ENCODE measurements at places on chromosomes 5 and 9.

DNA sequence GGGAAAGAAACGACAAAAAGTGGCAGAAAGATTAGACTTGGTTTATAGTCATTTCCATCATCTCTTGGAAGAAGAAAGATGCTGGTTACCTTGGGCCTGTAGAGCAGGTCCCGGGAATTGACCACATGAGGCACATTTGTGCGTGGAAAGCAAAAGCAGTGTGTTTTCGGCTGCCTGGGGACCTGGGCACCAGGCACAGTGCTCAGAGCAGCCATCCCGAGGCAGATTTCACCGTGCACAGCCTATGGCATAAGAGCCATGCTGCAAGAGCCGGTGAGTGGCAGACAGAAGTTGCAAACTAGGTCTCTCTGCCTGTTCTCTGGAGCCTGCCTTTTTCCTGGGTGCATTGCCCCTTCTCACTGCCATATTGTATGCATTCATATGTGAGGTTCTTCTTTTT is 77.0 kb downstream of the ICE1 start:
- DNase-seq, result no peak

GRCh38 chr5:150778517-150779396 is at the start of gene SMIM3:
Gene SMIM3 (plus strand): TSS chr5:150778757. CDS start chr5:150795441, 16,684 bp downstream.
- peak; percentile 80 for DNase-seq

DNA sequence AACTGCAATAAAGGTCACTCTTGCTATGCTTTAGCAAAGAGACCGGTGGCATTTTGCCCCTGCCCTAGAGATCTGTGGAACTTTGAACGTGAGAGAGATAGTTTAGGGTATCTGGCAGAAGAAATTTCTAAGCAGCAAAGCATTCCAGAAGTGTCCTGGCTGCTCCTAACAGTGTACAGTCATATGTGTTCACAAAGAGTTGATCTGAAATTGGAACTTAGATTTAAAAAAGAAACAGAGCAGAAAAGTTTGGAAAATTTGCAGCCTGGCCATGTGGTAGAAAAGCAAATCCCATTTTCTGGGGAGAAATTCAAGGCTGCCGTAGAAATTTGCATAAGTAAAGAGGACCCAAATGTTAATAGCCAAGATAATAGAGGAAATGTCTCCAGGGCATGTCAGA is 169.2 kb downstream of the FGF1 start:
- no peak for DNase-seq

GRCh38 chr9:88587885-88588649 is 53.1 kb downstream of the NXNL2 start:
- DNase-seq, result peak; percentile 57

- peak; percentile 81 for DNase-seq
Measured at GRCh38 chr5:61327760-61328753, 4.0 kb upstream of the ZSWIM6 start.

DNA sequence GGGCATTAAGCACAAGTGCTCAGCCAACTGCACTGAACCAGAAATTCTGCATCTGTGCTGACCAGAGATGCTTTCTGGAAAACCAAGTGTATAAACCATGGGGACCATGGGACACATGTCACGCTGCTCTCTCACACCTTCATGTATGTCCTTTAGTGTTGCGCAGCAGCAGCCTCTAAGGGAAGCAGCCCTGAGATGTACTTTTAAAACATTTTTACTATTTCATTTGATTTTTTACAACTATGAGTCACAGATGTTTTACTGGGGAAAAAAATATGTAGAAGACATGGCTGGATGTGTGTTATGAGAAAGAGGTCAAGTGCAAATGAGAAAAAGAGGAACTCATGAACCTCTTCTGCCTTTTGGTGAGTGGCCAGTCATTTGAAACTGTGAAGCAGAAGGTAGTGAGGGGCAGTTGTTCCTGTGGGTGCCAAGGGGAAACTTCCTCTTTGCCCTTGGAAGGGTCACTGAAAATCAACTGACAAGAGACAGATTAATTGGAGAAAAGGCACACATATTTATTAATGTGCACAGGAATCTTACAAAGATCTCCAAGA is 31.4 kb upstream of the SYK start:
- no peak for DNase-seq

GRCh38 chr5:172859966-172860365 is 25.9 kb downstream of the ERGIC1 start:
- no peak for DNase-seq

Data from EH (cell line).